ENCODE measurements at places on chromosomes 3 and 15. TPM values are rescaled to one million over a fixed set of nuclear protein-coding genes. Genes with fewer than 3 reads are reported as not detected.

The MOBP gene
- total RNA-seq: not detected

The TMEM212 gene
- not detected for total RNA-seq

The ZIC1 gene
- total RNA-seq: not detected

The ICE2 gene
- 29.4 TPM for total RNA-seq

The GOLGA6L10 gene
- total RNA-seq: 0.30 TPM

The CPN2 gene
- not detected for total RNA-seq

The SMCO1 gene
- total RNA-seq: not detected

The DAZL gene
- not detected for total RNA-seq

The FGD5 gene
- 0.59 TPM for total RNA-seq

The SECISBP2L gene
- 29.8 TPM for total RNA-seq

The GP5 gene
- 0.14 TPM for total RNA-seq

The FGF12 gene
- total RNA-seq: not detected

The LDHAL6B gene
- not detected for total RNA-seq

The KNG1 gene
- not detected for total RNA-seq

The HDC gene
- total RNA-seq: not detected

The SCN5A gene
- 0.30 TPM for total RNA-seq

All from smooth muscle cell of the umbilical artery (primary cell).